ENCODE measurements at places on chromosomes 7 and 10.

DNA sequence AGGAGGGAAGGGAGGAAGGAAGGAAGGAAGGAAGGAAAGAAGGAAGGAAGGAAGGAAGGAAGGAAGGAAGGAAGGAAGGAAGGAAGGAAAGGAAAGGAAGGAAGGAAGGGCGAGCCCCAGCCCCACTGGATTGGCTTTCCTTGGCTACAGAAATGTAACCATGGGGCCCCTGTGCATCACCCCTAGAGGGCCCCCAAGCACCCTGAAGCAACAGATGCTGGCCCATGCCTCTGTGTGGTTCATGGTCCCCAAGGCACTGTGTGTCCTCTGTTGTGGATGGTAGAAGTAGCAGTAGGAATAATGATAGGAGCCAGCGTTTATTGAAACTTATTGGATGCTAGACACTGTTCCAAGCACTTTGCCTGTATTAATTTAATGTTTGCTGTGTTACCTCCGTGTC, 116.6 kb upstream of the MACROH2A2 start:
- no peaks in the 10 kb centered on the region for H3K36me3 ChIP-seq
- H3K4me1 ChIP-seq, result no peaks in the 10 kb centered on the region
- H3K27me3 ChIP-seq, result no peaks in the 10 kb centered on the region
- no peak for DNase-seq
- no peak overlapping the region for H3K27ac ChIP-seq

DNA sequence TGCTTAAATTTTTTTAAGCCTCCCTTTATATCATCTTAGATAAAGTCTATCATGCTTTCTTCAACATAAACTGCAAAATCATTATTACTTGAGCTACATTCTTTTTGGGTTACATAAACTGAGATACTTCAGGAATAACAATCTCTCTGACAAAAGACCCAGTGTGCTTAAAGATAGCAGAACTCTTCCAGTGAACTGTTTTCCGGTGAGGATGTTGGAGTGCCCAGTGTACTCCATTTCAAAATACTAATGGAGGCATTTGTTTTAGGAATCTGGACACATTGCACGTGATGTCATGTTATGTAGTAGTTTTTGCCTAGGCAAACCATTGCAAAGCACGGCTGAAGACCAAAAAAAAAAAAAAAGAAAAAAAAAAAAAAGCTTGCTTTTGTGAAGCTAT, 388.2 kb upstream of the CELF2 start:
- DNase-seq, result no peak
- no peaks in the 10 kb centered on the region for H3K4me1 ChIP-seq
- no peaks in the 10 kb centered on the region for H3K36me3 ChIP-seq

DNA sequence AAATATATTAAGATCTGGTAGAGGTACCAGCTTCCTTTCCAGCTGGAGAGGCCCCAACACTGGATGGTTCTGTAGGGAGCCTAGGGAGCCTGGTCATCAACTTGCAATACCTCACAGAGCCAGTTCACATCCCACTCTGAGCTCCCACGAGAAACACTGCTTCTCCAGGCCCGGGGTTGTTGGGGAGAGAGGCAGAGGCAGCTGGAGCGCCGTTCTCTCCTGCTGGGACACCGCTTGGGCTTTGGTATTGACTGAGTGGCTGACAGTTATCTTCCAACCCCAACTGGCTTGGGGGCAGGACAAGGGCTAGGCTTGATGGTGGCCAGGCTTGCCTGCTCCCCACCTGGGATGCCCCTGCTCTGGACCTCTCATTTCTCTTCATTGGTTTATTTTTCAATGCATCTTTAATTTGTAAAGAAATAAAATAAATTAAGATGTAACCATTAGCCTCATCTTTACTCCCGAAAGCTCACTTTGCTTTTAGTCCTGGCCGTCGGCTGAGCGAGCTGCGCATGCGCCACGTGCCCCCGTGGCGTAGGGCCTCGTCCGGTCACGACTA, 10.0 kb upstream of the CHCHD1 start:
- peaks cover 38% of the 10 kb centered on the region for H3K4me1 ChIP-seq
- no peaks in the 10 kb centered on the region for H3K27me3 ChIP-seq
- H3K27ac ChIP-seq, result peak overlapping the region; percentile 92
- H3K4me3 ChIP-seq, result peak overlapping the region; percentile 93
- H3K36me3 ChIP-seq, result peaks cover 40% of the 10 kb centered on the region

DNA sequence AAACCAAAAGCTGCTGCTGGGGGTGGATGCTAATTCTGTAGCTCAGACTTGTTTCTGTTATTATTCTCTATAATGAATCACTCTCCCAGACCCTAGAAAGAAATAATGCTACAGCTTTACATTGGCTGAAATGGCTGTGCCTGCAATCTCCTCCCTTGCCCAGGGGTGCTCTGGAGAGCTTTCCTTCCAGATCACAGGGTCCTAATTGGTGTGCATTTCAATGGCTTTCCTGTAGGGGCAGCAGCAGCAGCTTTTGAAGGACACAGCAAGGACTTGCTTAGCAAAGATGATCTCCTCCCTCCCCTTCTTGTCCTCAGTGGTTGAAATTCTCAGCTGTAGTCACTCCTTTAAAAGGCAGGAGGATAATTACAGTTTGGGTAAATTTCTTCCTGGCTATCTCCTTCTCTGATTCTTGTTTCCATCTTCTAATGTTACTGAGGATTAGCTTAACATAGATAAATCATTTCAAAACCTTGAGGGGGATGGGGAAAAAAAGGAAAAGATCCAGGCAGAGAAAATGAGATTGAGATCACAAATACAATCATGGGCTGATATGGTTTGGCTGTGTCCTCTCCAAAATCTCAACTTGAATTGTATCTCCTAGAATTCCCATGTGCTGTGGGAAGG, 120.2 kb upstream of the CTTNBP2 start:
- H3K27me3 ChIP-seq, result no peaks in the 10 kb centered on the region
- H3K4me3 ChIP-seq, result no peak overlapping the region
- no peaks in the 10 kb centered on the region for H3K36me3 ChIP-seq
- H3K4me1 ChIP-seq, result no peaks in the 10 kb centered on the region
- H3K27ac ChIP-seq, result no peak overlapping the region

GRCh38 chr10:70673043-70673928, 980 bp downstream of the ADAMTS14 start:
- H3K4me1 ChIP-seq, result peaks cover 4% of the 10 kb centered on the region
- H3K27me3 ChIP-seq, result no peaks in the 10 kb centered on the region
- H3K4me3 ChIP-seq, result peak overlapping the region; percentile 55
- no peaks in the 10 kb centered on the region for H3K36me3 ChIP-seq
